Adrenal gland (tissue), 19 donors: ENCODE measurements at places on chromosomes 3 and 15. TPM values are rescaled to one million over a fixed set of nuclear protein-coding genes. Genes with fewer than 3 reads are reported as not detected.

GRCh38 chr3:10317961-10318350, 3.0 kb downstream of the SEC13 start:
- DNase-seq = no peak

DNA sequence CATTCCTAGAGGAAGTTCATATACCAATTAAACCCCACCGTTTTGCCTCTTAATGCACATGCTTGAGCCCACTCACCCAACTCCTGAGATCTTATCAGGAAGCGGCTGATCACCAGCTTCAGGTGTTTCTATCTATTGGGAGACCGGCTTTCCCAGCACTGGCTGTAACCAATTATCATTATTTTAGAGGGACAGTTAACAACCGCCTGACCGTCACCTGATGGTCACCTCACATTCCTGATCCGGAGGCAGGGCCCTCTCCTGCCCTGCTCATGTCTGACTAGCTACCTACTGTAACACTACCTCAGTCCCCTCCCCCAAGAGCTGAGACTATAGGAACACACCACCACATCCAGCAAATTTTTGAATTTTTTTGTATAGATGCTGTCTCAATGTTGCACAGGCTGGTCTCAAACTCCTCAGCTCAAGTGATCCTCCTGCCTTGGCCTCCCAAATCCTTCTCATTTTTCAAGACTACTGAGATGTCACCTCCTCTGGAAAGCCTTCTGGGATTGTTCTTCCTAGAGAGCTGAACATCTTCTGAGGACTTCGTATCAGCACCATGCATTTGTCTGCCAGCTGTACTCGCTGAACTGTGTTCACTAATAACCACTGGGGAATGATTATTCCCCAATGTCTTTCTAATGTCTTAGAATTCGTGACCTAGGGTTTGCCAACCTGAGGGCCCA, 84.8 kb downstream of the LSM3 start:
- DNase-seq = no peak

DNA sequence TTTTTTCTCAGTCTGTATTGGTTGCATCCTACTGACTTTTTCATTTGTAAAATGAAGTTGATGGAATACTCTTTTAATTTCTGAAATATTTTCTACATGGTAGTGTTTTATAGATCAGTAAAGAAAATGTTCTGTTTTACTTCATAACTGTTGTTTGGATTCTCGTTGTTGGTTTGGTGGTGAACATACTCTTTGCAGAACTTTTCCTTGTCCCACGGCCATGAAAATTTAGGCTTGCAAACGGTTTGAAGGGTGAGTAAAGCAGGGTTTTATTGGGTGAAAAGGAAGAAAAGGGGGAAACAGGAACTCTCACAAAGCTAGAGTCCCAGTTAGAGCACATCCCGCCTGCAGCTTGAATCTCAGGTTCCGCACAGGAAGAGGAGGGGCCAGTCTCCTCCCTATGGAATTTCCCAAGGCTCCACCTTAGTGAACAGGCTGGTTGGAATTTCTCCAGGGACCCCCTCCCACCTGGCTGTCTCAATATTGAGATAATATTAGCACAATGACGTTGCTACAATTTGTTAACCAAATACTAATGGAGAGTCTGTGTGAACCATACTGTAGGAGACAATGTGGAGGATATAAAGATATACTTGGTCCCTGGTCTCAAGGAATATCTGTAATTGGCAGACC, 5.6 kb downstream of the PDCD6IP start:
- DNase-seq = no peak

The LPP gene
- total RNA-seq = 170 TPM

The RBPMS2 gene
- total RNA-seq = not detected

GRCh38 chr3:166902374-166902773, 477.7 kb downstream of the ZBBX start:
- no peak for DNase-seq

- DNase-seq = no peak
These were observed 66.0 kb downstream of the TRIM69 start for GRCh38 chr15:44802336-44802735.

The IGSF10 gene
- total RNA-seq = 8.8 TPM

GRCh38 chr3:127107491-127108375, 85.2 kb upstream of the PRR23E start:
- no peak for DNase-seq

The GPR87 gene
- not detected for total RNA-seq

The CCDC39 gene
- total RNA-seq = not detected

DNA sequence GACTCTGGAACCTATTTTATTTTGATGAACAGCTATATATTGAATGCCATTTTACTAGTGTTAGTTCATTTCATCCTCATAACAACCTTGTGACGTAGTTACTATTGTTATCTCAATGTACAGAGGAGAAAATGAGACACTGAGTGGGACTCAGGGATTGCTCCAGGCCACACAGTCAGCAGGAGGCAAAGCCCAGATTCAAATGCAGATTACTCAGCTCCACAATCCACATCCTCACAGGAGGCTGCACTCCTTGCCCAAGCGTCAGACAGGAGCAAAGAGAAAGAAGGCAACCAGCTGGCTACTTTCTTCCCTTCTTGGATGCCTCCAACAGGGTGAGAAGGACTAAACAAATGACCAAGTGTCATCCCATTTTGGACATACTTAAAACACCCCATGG, 92.0 kb upstream of the CCDC54 start:
- no peak for DNase-seq

GRCh38 chr15:56469483-56469882, 4.5 kb upstream of the MNS1 start:
- no peak for DNase-seq

DNA sequence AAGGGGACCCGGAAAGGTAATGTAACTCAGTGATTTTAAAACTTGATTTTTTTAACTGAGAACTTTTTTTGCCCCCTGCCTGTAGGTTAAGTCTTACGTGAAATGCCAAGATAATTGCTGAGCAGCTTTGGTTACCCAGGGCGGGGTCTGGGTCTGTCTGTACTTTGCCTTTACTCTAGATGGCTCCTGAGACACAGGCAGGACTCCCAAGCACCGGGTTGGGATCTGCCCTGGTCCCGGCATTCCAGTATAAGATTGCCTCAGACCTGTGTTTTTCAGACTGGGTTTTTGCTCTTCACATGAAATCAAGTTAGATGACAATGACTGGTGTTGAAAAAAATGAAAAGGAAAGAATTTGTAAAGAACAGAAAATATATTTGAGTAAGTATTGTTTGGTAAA, 40.3 kb downstream of the WDR76 start:
- DNase-seq = peak; percentile 23

The BBX gene
- total RNA-seq = 147 TPM

The FAM131A gene
- 13.9 TPM for total RNA-seq

- DNase-seq = no peak
These were observed 12.8 kb upstream of the TOPAZ1 start for GRCh38 chr3:44228900-44229299.

- DNase-seq = no peak
These were observed 7.9 kb upstream of the SPPL2A start for GRCh38 chr15:50773389-50773788.

GRCh38 chr3:82505079-82505756, 743.8 kb upstream of the GBE1 start:
- DNase-seq = no peak

DNA sequence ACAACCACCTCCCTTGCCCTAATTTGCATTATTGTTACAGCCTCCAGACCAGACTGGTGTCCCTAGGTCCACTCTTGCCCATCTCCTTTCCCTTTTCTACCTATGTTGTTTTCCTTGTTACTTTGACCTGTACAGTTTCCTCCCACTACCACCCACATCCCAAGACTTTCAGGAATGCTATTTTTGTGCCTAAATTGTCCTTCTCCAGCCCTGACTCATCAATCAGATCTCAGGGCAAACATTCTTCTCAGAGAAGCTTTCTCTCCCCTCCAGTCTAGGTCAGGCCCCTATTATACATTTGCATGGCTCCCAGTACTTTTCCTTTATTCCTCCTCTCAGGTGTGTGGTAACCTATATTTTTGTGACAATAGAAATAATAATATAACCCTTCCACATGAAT, 241.5 kb downstream of the IGSF11 start:
- DNase-seq = no peak

DNA sequence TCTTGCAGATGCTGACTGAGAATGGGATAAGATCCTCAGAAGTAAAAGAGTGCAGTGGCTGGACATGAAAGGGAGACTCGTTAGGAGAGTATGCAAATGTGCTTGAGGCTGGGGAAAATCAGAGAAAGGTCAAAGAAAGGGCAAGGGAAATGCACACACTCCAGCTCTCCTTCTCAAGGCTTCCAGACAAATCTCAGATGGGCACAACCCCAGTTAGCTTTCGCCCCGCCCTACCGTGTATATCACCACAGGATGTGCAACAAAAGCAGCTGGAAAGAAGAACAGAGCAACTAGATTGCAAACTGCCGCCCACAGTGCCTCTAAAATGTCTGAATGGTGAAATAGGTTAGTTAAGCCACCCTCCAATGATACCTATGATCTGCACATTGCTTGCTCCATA, 63.9 kb downstream of the CERS3 start:
- DNase-seq = no peak
